ENCODE measurements at places on chromosomes 11 and 22.

DNA sequence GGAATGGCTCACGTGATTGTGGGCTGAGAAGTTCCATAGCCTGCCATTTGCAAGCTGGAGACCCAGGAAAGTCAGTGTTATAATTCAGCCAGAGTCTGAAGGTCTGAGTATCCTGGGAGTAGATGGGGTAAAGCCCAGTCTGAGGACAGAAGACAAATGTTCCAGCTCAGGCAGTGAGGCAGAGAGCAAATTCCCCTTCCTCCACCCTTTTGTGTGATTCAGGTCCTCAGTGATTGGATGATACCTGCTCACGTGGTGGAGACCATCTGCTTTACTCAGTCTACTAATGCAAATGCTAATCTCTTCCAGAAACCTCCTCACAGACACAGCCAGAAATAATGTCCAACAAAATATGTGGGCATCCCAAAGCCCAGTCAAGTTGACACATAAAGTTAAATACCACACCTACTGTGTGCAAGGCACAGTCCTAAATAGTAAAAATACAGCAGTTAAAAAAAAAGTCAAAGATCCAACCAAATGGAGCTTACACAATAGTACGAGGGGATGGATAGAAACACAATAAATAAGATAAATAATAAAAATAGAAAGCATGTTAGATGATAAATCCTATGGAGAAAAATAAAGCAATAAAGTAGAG lies 13.2 kb upstream of the APOL6 start:
- no peak for DNase-seq

DNA sequence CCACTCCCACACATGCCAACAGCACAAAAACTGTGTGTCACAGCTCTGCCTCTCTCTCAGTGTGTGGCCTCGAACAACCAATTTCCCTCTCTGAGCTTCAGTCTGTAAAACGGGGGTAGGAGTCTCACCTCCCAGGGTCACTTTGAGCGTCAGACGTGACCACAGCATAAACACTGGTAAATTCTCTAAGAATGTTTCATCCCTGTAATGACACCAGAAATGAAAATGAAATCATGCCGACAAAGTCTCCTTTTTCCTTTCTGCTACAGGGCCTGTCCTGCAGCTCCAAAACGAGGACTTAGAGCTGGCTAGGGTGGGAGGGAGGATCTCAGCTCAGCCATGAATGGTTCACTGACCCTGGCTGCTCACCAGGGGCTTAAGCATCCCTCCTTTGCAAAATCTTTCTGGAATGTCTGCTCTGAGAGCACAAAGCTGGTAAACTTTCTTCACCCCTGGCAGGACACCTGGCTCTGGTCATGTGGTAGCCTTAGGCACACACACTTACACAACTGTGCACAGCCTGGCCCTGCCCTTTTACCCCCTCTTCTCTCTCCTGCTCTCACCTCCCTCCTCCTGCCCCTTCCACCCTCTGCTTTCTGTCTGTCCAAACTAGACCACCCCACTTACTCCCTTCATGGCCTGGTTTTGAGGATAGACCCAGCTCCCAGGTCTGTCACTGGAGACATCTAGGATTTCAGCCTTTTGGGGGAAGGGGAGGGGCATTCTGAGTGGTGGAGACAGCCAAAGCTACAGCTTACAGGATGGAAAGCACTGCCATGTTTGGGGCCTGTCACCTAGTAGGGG lies 12.3 kb upstream of the TSKU start:
- DNase-seq = no peak

DNA sequence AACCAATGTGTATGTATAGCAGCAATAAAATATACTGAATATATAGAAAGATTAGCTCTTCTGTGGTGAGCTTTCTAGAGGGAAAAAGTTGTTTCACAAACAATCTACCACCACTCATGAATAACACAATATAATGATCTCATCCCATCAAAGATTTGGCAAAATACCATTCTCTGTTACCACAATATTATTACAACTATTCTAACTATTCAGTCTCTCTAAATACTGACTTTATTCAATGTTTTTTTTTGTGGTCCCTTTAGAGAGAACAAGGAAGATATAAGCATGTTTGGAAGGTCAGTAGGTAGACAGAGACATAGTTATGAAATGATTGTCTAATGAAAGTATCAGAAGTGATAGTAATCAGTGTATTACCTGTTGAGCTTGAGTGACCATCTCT lies 7.8 kb downstream of the CCDC90B start:
- no peak for DNase-seq

- no peak for DNase-seq
Observed at GRCh38 chr11:94089341-94089740, 39.3 kb upstream of the PANX1 start.

DNA sequence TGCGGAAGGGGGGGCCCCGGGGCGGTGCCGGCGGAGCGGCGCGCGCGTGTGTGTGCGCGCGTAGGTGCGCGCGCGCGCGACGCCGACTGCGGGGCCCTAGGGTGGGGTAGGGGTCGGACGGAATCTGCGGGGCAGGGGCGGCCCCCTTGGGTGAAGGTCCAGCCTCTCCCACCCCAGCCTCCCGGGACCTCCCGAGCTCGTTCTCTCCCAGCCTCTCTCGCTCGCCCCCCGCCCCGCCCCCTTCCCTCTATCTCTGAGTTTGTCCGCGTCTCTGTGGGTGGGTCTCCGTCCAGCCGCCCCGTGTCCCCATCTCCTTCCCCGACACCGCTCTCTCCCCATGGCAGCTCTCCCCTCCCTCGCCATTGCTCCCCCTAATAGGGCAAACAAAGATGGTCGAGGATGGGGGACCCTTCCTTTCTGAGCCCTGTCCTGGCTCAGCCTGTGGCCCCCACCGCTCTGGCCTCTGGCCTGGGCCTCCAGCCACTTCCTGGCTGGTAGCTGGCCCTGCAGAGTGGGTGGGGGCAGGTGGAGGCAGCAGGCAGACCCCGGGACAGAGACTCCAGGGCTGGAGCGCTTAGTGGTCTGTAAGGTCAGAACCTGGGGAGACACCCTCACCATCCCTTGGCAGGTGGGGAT lies 33.0 kb upstream of the PRR5 start:
- DNase-seq = no peak

GRCh38 chr11:102119997-102120396 lies 9.8 kb downstream of the YAP1 start:
- no peak for DNase-seq

- DNase-seq = no peak
Observed at GRCh38 chr11:102216433-102217075, 100.7 kb upstream of the BIRC3 start.

DNA sequence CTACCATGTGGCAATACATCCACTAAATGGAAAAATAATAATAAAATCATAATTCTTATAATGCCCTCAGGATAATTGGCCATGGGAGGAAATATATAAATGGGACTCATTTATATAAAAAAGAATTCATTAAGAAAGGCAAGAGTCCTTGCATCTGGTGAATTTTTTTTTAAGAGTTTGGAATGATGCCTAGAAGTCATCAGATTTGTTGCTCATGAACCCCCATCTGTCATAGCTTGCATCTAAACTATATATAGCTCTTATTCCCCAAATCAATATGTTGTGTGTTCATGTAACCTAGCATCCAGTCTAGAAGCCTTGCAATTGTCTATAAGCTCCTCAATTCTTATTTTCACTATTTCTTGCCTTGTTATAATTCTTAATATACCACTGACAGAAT lies 75.9 kb downstream of the CADM1 start:
- no peak for DNase-seq

DNA sequence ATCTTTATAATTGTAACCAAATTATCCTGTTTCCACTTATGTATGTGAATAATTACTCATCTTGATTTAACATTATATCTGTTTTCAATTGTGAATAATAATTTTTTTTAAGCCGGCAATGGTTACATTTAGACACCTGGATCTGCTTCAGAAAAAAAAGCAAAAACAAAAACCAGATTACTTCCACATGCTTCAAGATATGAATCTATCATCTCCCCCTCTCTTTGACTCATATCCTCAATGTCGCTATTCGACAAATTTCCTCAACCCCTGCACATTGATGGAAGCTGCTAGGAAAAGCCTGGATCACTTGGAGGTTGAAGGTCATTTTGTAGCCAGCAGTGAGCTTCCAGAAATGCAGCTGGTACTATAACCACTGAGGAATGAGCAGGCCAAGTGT lies 42.7 kb downstream of the SLC1A2 start:
- DNase-seq = no peak

GRCh38 chr22:44710474-44711240 lies 8.7 kb downstream of the PRR5 start:
- DNase-seq = peak; percentile 14

DNA sequence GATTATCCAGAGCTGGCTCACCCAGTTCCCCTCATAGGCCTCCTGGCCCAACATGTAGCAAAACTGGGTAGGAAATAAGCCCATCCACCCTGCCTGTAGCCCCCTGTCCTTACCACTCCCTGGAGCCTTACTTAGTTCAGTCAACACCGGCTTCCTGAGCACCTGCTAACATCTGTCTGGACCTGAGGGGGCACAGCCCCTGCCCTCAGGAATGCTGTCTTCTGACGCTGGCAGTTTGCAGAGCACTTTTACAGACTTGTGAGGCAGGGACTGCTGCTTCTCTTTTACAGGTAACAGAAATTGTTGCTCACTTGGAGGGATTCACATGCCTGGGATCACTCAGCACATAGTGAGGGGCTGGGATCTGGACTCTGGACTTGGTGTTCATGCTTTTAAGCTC lies 152.0 kb upstream of the TBCEL start:
- DNase-seq = no peak

GRCh38 chr11:46127150-46127638 lies 5.9 kb upstream of the PHF21A start:
- DNase-seq = peak; percentile 49

DNA sequence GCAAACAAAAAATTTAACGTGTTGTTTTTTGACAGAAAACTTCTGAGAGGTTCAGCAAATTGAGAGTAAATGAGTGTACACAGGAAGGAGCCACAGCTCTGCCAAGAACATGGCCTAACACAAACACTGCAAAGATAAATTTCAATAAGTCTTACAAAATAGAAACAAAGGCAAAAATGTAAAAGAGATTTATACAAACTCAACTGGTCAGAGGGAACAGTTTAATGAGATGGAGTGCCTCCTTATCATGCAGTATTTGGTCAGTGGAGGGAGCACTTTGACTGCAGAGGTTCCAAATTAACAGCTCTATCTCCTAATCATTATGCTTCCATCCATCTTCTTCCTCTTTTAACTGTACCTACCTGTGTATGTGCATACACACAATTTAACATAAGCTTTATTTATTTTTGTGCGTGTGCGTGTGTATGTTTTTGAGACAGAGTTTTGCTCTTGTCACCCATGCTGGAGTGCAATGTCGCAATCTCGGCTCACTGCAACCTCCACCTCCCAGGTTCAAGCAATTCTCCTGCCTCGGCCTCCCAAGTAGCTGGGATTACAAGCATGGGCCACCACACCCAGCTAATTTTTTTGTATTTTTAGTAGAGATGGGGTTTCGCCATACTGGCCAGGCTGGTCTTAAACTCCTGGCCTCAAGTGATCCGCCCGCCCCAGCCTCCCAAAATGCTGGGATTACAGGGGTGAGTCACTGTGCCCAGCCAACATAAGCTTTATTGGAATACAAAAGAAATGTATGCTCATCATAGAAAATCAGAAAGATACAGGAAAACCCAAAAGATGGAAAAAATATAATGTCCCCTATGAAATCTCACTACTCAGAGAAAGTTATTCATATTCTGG lies 111.9 kb downstream of the MRTFA start:
- no peak for DNase-seq

DNA sequence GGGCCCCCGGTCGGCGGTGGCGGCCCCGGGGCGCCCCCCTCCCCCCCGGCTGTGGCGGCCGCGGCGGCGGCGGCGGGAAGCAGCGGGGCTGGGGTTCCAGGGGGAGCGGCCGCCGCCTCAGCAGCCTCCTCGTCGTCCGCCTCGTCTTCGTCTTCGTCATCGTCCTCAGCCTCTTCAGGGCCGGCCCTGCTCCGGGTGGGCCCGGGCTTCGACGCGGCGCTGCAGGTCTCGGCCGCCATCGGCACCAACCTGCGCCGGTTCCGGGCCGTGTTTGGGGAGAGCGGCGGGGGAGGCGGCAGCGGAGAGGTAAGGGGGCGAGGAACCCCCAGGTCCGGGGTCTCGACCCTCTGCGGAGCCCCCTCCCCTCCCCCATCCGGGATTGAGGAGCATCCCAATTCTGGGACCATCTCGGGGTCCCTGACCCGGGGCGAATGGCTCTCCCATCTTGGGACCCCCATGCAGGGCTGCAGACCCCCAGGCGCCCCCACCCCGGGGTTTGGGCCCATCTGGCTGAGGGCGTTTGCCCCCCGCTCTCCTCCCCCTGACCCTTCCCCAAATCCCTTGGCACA lies 431 bp downstream of the KMT2A start:
- peak; percentile 49 for DNase-seq

- DNase-seq = peak; percentile 28
Observed at GRCh38 chr11:61507962-61508861, at the start of gene LRRC10B. Gene LRRC10B (plus strand): TSS chr11:61508749. CDS start chr11:61508999, 250 bp downstream.

- peak; percentile 67 for DNase-seq
Observed at GRCh38 chr11:65780770-65781151, at the start of gene AP5B1. Gene AP5B1 (minus strand): TSS chr11:65780976. CDS start chr11:65780591, 385 bp downstream.

DNA sequence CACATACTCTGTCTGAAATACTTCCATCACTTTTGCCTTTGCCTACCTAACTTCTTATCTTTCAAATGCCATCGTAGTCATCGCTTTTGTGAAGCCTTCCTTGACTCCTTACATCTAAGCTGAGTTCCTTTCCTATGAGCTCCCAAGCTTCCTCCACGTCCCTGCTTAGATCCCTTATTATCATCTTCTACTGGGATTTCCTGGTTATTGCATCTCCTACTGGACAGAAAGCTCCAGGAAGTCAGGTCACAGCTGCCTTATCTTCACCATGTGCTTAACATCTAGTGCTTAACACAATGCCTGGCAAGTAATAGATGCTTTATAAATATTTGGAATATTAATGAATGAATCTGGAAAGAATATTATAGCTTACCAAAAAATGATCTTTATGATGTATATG lies 5.9 kb downstream of the YPEL4 start:
- DNase-seq = no peak

DNA sequence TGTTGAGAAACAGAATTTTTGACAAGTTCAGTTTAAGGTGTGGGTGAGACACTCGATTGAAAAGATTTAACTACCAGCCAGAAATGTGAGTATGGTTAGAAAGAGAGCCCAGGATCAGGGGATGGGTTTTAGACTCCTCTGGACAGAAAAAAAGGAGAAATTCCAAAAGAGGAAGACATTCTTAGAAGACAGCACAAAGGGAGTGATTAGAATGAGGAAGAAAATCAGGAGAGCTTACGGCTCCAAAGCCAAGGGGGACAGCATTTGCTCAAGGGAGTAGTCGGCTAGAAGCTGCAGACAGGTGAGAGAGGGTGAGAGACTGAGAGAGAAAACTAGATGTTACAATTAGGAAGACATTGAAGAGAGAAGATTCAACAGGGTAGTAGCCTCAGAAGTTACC lies 166.1 kb downstream of the ADAMTS15 start:
- no peak for DNase-seq

DNA sequence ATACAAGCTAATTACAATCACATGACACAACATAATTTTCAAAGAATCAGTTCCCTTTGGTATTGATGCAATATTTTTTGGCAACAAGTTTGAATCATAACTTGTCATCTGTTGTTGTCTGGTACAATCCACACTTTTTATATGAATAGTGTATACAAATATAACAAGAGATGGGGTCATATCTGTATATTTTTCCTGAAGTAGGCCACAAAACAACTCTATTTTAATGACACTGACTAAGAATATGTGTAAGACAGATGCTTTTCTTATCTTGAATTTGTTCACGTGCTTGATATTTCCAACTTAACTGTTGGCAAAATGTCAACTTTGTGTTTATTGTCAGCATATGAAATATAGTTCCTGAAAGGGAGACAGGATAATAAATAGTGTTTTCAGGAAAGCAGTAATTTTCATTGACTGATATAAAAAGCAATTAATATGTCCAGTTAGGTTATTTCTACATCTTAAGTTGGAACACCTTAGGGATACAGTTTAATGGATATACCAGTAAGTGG lies 27.9 kb downstream of the NOX4 start:
- no peak for DNase-seq

All from stimulated activated CD4-positive, alpha-beta T cell treated with anti-CD3 and anti-CD28 coated beads, Interleukin-4, amount 100 ng/mL, for 24 hours (primary cell).